ENCODE measurements at places on chromosomes 7 and 10.

DNA sequence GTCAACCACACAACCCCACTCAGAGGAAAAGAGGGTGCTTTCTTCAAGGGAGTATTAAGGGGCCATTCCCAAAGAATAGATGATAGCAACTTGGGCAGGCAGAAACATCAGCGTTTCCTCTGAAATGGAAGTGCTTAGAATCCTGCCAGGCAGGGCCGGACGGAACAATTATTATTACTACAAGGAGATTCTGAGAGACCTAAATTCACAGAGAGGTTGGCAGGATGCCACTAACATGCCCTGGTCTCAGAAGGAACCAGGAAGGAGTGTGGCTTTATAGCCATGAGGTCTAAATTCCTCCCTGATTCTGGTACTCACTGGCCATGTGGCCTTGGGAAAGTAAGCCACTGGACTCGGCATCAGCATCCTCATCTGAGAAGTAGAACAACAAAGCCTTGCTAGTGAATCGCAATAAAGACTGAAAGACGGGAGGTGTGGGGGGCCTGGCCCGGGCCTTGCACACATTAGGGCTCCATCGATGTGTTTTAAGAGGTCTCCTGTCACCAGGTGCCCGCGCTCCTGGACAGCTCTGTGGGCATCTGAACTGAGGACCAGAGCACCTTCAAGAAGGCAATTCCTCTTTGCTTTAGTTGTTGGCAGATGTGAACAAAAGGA lies 131.5 kb downstream of the OAT start:
- DNase-seq = no peak

GRCh38 chr10:92839191-92840085 lies 8.9 kb upstream of the EXOC6 start:
- peak; percentile 19 for DNase-seq

DNA sequence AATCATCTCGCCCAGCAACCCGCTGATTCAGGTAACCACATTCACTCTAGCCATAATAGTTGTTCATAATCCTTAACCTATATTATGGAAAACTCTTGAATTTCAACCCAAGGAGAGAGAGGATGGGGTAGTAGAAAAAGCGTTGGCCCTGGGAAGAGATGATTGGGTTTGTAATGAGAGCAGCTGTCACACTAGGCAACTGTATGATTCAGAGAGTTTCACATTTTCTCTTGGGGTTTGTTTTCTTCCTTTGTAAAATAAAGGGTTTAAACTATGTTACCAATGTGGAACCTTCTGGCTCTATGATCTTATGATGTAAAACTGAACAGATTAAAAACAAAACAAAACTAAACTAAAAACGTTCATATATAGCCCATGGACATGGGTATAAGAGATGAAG lies 705.2 kb upstream of the IGFBP3 start:
- no peak for DNase-seq

DNA sequence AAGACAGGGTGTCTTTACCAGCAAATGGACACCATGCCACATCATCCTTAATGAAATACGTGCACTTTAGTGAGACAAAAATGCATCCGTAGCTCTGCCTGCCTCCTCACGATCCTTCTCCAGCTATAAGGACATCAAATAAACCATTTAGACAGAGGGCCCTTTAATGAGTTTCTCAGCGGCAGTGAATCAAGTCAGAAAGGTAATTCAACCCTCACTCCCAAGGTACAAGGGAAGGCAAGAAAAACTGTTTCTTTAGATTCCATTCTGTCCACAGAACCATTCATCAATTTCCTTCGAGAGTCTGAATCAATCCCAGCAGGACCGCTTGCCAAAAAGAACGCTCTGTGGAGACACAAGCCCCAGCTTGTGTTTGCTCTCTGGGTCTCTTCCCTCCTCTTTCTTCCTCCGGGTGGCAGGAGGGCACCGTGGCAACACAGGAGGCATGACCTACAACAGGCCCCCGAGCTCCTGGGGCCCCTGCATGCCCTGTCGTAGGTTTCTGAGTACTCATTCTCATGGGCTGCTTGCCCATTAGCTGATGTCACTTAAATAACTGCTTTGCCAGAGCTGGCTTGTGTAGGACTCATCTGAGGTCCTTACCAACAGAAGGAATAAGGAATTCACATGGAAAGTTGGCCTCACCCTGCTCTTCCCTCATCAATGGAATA lies 297.8 kb upstream of the PRKCQ start:
- DNase-seq = no peak

DNA sequence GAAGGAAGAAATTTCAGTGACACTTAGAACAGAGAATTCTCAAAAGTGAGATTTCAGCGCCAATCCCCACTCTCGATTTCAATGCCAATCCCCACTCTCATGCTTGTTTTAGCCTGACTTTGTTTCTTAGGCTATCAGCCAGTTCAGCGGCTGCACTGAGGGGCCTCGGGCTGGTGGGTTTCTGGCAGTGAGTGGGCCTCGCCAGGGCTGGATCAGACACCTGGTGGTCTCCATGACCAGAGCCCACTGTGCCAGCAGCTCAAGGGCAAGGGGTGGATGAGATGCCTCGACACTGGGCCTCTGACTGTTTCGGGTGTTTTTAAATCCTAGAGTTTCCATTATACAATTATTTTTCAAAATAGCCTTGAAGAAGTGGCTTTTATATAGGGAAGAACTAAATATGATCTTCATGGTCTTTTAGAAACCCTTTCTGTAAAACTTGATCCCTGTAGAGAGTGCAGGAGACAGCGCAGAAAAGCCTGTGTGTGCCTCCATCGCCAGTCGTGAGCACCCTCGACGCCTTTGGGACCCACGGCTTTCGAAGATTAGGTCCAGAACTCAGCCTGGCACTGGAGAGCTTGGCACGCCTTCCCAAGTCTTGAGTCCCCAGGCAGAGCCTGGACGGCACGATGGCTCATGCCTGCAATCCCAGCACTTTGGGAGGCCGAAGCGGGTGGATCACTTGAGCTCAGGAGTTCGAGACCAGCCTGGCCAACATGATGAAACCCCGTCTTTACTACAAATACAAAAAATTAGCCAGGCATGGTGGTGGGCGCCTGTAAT lies 76.2 kb downstream of the INPP5A start:
- no peak for DNase-seq

- DNase-seq = no peak
These were observed 60.6 kb downstream of the DNAH11 start for GRCh38 chr7:21603462-21603861.

Measured in HuH-7.5 (cell line).